ENCODE measurements at places on chromosomes 7 and 10. TPM values are rescaled to one million over a fixed set of nuclear protein-coding genes. Genes with fewer than 3 reads are reported as not detected.

The PDK4 gene
- 61.3 TPM for total RNA-seq

GRCh38 chr7:2785071-2785500, 59.0 kb downstream of the GNA12 start:
- H3K27ac ChIP-seq: no peak overlapping the region
- H3K36me3 ChIP-seq: no peaks in the 10 kb centered on the region
- H3K4me1 ChIP-seq: no peaks in the 10 kb centered on the region

GRCh38 chr7:21579341-21580072, 36.7 kb downstream of the DNAH11 start:
- no peak overlapping the region for H3K4me3 ChIP-seq
- no peaks in the 10 kb centered on the region for H3K4me1 ChIP-seq
- no peak overlapping the region for H3K27ac ChIP-seq
- no peak for DNase-seq

DNA sequence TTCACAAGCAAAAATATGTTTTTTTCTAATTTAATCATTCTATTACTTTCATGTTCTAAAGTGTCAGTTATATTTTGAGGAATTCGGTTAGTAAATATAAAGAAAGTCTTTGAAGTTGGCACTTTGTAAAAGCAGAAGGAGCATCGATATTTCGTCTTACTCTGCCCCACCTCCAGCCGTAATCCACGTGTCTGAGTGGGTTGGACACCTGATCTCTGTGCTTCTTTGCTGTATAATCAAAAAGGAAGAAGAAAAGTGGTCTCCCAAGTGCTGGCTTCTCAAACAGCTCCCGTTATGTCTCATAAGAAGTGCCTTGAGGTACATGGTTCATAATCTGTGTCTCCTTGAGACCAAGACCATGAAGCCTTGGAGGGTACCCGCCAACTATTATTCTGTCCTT, 19.8 kb downstream of the PRKAR2B start:
- H3K27ac ChIP-seq: peak overlapping the region; percentile 10
- H3K36me3 ChIP-seq: no peaks in the 10 kb centered on the region
- no peak overlapping the region for H3K4me3 ChIP-seq
- no peak for DNase-seq
- no peaks in the 10 kb centered on the region for H3K4me1 ChIP-seq

The GJD4 gene
- not detected for total RNA-seq

DNA sequence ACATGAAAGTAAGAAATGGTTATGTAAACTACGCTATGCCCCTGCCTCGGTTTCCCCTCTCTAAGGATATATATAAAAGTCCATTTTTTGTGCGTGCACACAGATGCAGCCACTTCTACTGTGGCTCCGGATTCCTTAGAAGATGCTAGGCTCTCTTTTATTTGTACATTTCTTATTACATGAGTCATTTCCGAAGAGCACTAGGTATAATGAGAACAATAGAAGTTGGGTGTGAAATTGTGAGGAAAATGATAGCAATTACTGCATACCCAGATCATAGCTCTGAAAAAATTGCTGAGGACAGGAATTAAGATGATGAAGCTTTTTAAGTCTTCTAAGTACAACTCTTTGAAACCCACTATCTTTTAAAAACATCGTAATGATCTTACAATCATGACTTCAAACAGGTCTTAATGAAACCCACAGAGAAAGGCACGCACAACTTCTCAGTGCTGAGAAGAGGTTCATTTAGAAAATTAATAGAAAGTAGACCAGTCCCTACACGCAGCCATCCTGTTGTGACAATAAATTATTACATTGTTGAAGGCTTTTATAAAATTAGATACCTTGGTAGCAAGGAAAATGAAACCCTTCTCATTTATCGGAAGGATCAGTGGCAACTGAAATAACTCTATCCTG, 96.2 kb upstream of the FGFR2 start:
- DNase-seq: no peak
- no peak overlapping the region for H3K4me3 ChIP-seq
- H3K27me3 ChIP-seq: no peaks in the 10 kb centered on the region
- H3K4me1 ChIP-seq: no peaks in the 10 kb centered on the region

The ARHGEF5 gene
- 29.0 TPM for total RNA-seq

- no peak overlapping the region for H3K27ac ChIP-seq
- no peaks in the 10 kb centered on the region for H3K4me1 ChIP-seq
- DNase-seq: no peak
- no peaks in the 10 kb centered on the region for H3K36me3 ChIP-seq
- no peaks in the 10 kb centered on the region for H3K27me3 ChIP-seq
- H3K4me3 ChIP-seq: no peak overlapping the region
These were observed 23.8 kb upstream of the AKR1C1 start for GRCh38 chr10:4939224-4940072.

The CPA1 gene
- not detected for total RNA-seq

The CXCL12 gene
- total RNA-seq: 19.6 TPM

The PGAM2 gene
- total RNA-seq: not detected

DNA sequence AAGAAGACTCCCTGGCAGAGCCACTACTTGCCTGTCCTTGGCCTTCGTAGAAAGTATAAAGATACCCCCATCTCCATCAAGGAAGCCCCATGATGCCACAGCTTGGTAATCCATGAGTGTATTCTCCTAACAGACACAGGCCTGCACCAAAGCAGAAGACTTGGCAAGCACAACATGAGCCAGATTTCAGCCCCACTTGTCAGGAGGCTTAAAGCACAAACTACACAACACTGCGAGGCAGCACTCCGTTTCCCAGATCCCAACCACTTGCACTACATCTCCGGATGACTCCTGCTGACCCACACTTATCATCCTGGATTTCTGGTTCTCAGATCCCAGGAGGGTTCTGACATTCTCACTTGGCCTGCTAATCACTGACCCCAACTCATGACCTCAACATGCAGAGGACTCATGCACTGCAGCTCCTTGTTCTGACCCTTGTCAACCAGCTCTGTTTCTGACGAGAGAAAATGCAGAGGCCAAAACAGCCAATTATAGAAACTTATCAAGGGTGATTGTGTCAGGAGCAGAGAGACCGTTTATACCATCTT, 100.8 kb downstream of the RELN start:
- no peak overlapping the region for H3K4me3 ChIP-seq
- H3K27me3 ChIP-seq: no peaks in the 10 kb centered on the region
- H3K27ac ChIP-seq: no peak overlapping the region

The GIMAP6 gene
- 15.7 TPM for total RNA-seq

GRCh38 chr7:68245688-68246087, 1249.1 kb downstream of the TYW1 start:
- no peak overlapping the region for H3K27ac ChIP-seq
- H3K27me3 ChIP-seq: no peaks in the 10 kb centered on the region
- no peak overlapping the region for H3K4me3 ChIP-seq
- H3K36me3 ChIP-seq: no peaks in the 10 kb centered on the region

The KAZALD1 gene
- total RNA-seq: 24.4 TPM

The ADAMTS14 gene
- 0.28 TPM for total RNA-seq

GRCh38 chr7:24705461-24705954, 51.8 kb downstream of the GSDME start:
- no peak overlapping the region for H3K4me3 ChIP-seq
- H3K27ac ChIP-seq: no peak overlapping the region
- no peaks in the 10 kb centered on the region for H3K27me3 ChIP-seq

DNA sequence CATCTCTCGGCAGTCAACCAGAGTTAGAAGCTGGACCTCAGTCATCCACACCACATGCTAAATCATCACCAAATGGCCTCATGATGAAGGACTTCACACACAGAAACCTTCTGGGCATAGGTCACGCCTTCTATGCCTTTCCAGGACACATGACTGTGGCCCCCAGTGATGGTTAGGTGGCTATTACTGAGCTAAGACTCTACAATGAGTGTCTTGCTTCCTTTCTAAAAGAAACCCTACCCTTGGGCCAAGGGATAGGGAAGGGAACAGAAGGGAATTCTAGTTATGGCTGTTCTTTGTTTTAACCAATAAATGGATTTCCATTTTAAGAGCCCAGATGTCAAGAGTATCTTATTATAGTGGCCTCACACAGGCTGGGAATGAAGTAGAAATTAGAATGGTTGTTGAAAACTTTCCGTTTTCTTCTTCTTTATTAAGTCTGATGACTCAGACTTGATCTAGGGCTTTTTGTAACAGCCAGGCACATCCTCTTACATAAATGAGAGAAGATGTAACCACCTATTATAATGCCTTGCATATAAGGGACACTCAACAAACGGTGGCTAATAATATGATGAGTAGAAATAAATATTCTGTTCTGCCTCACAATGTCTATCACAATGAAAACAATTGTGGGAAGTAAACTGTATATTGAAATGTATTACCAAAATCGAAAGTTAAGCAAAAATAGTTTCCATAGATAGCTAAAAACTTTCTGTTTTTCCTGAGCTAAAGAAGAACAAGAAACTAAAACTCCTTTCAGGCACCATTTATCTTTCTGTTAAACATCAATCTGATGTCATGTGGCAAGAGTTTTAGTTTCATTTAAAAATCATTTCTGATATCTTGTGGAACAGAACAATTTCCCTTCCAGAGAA, 62.5 kb upstream of the TOMM7 start:
- H3K4me3 ChIP-seq: no peak overlapping the region
- no peak for DNase-seq
- no peak overlapping the region for H3K27ac ChIP-seq

GRCh38 chr10:94137747-94138146, 144.0 kb downstream of the PLCE1 start:
- no peak for DNase-seq
- no peak overlapping the region for H3K4me3 ChIP-seq

- H3K27ac ChIP-seq: no peak overlapping the region
- no peaks in the 10 kb centered on the region for H3K4me1 ChIP-seq
- no peaks in the 10 kb centered on the region for H3K27me3 ChIP-seq
- DNase-seq: no peak
These were observed 124.9 kb downstream of the ANLN start for GRCh38 chr7:36514289-36515243.

The ASIC3 gene
- 1.7 TPM for total RNA-seq

DNA sequence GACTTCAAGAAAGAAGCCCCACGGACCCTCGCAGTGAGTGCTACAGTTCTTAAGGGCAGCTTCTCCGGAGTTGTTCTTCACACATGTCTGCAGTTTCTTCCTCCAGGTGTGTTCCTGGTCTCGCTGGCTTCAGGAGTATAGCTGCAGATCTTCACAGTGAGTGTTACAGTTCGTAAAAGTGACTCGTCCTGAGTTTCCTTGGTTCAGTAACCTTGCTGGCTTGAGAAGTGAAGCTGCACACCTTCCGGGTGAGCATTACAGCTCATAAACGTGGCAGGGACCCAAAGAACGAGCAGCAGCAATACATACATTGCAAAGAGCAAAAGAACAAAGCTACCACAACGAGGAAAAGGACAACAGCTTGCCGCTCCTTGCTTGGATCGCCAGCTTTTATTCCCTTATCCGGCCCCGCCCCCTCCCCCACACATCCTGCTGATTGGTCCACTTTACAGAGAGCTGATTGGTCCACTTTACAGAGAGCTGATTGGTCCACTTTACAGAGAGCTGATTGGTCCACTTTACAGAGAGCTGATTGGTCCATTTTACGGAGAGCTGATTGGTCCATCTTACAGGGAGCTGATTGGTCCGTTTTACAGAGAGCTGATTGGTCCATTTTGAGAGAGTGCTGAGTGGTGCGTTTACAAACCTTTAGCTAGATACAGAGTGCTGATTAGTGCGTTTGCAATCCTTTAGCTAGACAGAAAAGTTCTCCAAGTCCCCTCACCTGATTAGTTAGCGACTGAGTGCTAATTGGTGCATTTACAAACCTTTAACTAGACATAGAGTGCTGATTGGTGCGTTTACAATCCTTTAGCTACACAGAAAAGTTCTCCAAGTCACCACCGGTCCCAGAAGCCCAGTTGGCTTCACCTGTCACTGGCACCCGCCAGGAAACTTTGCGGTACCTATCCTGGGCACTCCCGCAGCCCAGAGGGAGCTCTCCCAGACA, 165.3 kb downstream of the AGMO start:
- DNase-seq: no peak
- no peak overlapping the region for H3K27ac ChIP-seq
- no peak overlapping the region for H3K4me3 ChIP-seq
- H3K27me3 ChIP-seq: no peaks in the 10 kb centered on the region
- no peaks in the 10 kb centered on the region for H3K4me1 ChIP-seq

- no peak for DNase-seq
- H3K4me1 ChIP-seq: no peaks in the 10 kb centered on the region
- no peaks in the 10 kb centered on the region for H3K36me3 ChIP-seq
- H3K27me3 ChIP-seq: no peaks in the 10 kb centered on the region
- H3K27ac ChIP-seq: no peak overlapping the region
- no peak overlapping the region for H3K4me3 ChIP-seq
These were observed 47.0 kb upstream of the LAMB1 start for GRCh38 chr7:108049962-108050361.

DNA sequence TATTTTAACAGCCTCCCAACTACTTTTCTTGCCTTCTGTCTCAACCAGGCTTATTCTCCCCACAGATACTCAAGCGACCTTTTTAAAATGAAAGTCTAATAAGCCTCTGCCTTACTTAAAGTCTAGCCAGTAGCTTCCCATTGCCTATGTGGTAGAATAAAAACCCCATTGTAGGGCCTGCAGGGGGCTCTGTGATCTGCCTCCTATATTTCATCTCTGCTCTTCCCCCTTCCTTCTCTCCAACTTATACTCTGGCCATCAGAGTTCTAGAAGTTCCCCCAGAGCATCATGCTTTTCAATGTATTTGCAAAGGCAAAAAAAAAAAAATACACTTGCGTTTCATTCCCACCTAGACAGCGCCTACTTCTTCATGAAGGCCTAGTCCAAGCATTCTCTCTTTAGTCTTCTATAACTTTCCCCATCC, 167.7 kb upstream of the ADO start:
- H3K4me3 ChIP-seq: no peak overlapping the region
- no peak overlapping the region for H3K27ac ChIP-seq
- no peaks in the 10 kb centered on the region for H3K27me3 ChIP-seq
- no peaks in the 10 kb centered on the region for H3K36me3 ChIP-seq
- no peak for DNase-seq
- no peaks in the 10 kb centered on the region for H3K4me1 ChIP-seq

The TDRD1 gene
- 16.0 TPM for total RNA-seq

The ABCB1 gene
- 9.2 TPM for total RNA-seq

GRCh38 chr7:101058355-101058754, 26.9 kb upstream of the TRIM56 start:
- no peaks in the 10 kb centered on the region for H3K4me1 ChIP-seq
- DNase-seq: peak; percentile 24
- H3K36me3 ChIP-seq: no peaks in the 10 kb centered on the region
- peaks cover 3% of the 10 kb centered on the region for H3K27me3 ChIP-seq
- no peak overlapping the region for H3K4me3 ChIP-seq
- H3K27ac ChIP-seq: no peak overlapping the region

DNA sequence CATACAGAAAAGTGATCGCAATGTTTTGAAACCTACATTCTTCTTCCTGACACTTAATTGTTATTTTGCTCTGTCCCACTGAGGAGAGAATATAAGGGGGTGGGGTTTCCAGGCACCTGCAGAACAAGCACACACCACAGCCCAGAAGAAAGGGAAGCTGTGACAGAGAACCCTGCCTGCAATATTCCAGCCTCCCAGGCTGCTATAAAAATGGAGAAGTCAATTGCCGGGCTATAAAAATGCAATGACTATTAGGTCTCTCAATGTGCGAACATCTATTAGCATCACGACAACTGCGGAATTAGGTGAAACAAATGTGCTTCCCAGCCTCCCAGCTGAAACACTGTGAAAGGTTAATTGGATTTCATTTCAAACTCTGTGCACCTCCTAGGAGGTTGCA, 145.3 kb upstream of the FRMD4A start:
- H3K4me3 ChIP-seq: no peak overlapping the region
- H3K36me3 ChIP-seq: no peaks in the 10 kb centered on the region
- no peak for DNase-seq
- H3K27ac ChIP-seq: no peak overlapping the region
- H3K27me3 ChIP-seq: no peaks in the 10 kb centered on the region
- H3K4me1 ChIP-seq: no peaks in the 10 kb centered on the region

Measured in prostate gland (tissue), 2 donors.